ENCODE measurements at places on chromosomes 1 and 21.

- DNase-seq: no peak
These were observed 453 bp downstream of the CDKN2C start for GRCh38 chr1:50970509-50970887.

GRCh38 chr1:57678138-57678537, 254.3 kb upstream of the DAB1 start:
- DNase-seq: no peak

GRCh38 chr1:98086156-98086555, 165.3 kb upstream of the DPYD start:
- peak; percentile 70 for DNase-seq

DNA sequence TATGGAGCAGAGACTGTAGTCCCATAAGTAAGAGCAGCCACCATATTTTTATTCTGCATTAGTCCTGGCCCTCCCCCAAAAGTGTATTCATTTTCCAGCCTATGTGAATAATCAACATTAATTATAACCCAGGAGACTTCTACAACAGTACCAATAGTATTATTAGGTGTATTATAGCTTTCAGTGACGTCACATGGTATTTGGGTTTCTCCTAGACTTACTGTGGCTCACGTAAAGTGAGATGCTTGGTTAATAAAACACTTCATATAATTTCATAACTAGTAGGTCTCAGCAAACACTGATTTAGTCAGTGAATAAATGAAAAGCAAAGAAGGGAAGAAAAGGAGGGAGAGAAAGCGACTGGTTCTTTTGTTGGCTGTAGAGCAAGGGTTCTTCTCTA, 86.2 kb downstream of the ZP4 start:
- no peak for DNase-seq

GRCh38 chr1:39720094-39720999, 18.3 kb upstream of the PPIE start:
- no peak for DNase-seq

GRCh38 chr1:21894034-21894881, 42.9 kb downstream of the HSPG2 start:
- no peak for DNase-seq

- DNase-seq: no peak
These were observed 354.3 kb downstream of the TGFB2 start for GRCh38 chr1:218699421-218699820.

GRCh38 chr1:245124241-245124640, 30.5 kb upstream of the KIF26B start:
- no peak for DNase-seq

- DNase-seq: peak; percentile 27
These were observed 61.6 kb downstream of the KIF14 start for GRCh38 chr1:200558866-200559459.

GRCh38 chr1:183417772-183418491, at the start of gene NMNAT2:
TSS of gene NMNAT2 (minus strand) at chr1:183418380. CDS start at chr1:183418267, 113 bp downstream.
- DNase-seq: no peak

DNA sequence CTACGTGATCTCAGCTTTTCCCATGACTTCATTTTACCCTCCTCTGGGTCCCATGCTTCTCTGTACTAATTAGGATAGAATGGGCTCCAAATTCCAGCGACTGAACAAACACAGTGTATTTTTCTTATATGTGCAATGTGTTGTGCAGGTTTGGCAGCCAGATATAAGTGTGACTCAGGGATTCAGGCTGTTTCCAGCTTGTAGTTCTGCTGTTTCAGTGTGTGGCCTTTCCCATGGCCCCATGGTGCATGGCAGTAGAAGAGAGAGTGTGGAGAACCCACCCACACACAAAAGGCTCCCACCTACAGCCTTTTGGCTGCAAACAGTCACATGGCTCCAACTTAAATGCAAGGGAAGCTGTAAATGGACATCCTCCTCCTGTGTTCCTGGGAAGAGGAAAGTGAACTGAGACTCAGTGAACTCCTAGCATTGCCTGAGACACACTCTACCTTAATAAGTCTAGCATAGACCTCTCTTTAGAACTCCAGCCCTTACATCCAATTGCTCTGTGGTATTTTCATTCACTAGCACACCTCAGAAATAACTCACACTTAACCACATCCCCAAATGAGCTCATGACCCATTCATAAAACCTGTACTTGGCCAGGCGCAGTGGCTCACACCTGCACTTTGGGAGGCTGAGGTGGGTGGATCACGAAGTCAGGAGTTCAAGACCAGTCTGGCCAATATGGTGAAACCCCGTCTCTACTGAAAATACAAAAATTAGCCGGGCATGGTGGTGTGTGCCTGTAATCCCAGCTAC, 58.7 kb downstream of the KIAA0040 start:
- no peak for DNase-seq

- no peak for DNase-seq
These were observed 86.7 kb upstream of the LYPLAL1 start for GRCh38 chr1:219086956-219087469.

- no peak for DNase-seq
These were observed 32.0 kb upstream of the C1orf185 start for GRCh38 chr1:51070011-51070410.

DNA sequence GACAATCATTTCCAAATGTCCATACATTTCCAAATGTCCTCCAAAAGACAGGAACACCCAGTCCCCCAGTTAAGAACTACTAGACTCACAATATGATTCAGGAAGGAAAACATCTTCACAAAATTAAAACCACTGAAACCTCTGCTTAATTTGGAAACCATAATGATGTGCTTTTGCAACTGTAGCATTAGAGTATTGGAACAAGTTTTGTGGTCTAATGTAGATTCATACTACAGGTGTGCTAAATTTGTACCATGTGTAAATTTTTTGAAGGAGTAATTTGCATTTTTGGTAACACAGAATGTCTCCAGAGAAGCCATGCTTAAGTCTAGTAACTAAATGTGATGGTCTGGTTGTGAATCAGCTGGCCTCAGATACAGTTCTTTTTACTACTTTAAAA, 129.6 kb downstream of the DPYD start:
- DNase-seq: no peak

DNA sequence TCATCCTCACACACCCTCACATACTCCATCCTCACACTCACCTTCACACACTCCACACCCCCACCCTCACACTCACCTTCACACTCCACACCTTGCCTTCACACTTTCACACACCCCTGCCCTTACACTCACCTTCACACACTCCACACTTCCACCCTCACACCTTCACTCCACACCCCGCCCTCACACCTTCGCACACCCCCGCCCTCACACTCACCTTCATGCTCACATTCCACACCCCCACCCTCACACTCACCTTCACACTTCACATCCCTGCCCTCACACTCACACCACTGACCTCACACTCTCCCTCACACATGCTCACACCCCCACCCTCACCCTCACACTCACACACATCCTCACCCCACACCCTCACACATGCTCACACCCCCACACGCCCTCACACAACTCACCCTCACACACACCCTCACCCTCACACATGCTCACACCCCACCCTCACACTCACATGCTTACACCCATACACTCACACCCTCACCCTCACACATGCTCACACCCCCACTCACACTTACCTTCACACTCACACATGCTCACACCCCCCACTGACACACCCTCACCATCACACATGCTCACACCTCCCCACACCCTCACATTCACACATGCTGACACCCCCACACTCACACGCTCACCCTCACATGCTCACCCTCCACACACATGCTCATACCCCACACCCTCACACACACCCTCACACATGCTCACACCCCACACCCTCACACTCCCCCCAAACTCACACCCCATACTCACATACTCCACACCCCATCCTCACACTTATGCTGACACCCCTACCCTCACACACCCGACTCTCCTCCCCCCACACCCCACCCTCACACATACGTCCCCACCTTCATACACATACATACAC, 44.5 kb upstream of the EDN2 start:
- DNase-seq: no peak

- no peak for DNase-seq
These were observed 4.9 kb downstream of the NHLH1 start for GRCh38 chr1:160371756-160372155.

DNA sequence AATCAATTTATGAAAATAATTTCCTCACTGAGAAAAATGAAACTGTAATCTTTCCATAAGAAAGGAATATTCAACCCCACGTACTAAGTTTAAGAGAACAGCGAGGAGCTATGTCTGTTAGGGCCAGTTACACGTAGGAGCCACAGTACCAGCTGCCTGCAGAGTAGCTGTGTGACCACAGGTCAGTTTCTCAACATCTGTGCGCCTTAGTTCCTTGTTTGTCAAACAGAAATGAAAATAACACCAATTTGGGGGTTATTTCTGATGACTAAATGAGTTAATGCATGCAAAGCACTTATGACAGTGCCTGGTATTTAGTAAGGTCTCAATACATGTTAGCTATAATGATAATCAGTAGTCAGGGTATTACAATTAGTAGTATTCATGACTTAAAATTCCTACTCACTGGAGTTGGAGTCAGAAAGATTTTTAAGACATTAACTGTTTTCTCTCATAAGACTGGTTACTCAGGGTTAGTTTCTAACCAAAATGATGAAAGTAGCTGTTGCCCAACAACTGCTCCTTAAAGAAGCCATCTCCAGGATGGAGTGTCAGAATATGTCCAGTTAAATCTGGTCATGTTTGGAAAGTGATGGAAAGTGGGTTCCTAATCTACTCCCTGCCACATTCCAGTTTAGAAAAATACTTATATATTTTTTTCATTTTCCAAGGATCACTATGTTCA, 85.8 kb upstream of the ZNF648 start:
- DNase-seq: no peak

DNA sequence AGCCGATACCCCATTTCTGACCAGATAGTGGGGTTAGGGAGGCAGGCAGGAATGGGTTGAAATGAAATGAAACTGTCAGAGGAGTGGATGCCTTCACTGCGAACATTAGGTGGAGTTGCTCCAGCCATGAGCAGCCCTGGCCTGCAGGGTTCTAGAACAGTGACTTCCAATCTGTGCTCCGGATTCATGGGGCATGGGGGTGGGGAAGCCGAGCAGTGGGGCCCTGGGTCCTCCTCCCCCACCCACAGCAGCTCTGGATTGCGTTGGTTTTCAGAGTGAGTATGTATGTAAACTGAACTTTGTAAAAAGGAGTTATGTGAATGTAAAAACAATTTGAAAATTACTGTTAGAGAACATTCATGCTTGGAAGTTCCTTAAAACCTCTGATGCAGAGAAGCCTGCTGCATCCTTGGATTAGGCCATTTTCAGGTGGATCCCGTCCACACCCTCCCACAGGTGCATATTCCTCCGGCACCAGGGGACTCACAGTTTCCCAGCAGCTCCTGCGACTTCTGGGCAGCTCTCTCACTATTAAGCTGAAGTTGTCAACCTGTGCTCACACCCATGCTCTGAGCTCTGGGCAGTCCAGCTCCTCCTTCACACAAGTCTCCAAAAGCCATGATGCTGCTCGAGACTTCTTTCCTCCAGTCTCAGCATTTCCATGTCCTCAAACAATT, 54.4 kb upstream of the EDN2 start:
- DNase-seq: no peak

GRCh38 chr1:69994241-69994640, 211.1 kb downstream of the LRRC40 start:
- no peak for DNase-seq

GRCh38 chr1:114081437-114082303, 72.0 kb downstream of the SYT6 start:
- DNase-seq: no peak

GRCh38 chr1:203033917-203034316, 7.6 kb downstream of the PPFIA4 start:
- DNase-seq: no peak

GRCh38 chr1:48654606-48655210, 122.0 kb downstream of the BEND5 start:
- DNase-seq: no peak

DNA sequence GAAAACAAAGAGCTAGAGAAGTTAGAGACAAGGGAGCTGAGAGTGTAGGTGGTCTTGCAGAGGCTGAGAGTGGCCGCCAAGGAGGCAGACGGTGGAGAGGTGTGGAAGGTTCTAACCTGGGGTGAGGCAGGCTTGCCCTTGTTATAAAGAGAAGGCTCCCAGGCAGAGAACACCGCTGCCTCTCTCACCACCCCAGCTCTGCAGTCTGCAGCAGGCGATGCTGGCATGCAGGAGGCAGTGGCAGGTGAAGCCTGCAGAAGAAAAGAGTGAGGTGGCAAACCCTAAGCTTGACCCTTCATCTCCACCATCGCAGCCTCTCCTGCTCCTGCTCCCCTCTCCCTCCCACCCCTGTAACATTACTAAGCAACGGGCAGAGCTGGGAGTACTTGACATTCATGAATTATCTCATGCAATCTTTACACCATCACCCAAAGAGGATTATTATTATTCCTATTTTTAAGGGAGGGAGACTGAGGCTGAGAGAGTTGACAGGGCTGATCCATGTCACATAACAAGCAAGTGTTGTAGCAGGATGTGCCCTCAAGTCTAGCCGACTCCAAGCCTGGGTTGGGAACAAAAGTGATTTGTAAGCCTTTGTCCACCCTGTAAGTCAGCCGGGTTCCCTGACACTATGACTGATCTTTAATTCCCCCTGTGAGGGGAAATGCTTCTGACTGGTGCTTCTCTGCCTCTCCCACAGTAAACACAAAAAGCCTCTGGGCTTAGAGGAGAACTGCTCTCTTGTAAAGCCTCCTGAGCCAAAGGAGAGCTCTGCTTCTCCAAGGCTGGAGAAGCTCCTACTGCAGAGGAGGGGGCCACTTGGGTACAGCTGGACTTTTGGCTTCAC, 36.1 kb downstream of the KANK4 start:
- DNase-seq: no peak

- DNase-seq: no peak
These were observed at the start of gene IL23R for GRCh38 chr1:67166196-67166595. TSS of gene IL23R (plus strand) at chr1:67166454. CDS start at chr1:67168121, 1,667 bp downstream.

- DNase-seq: no peak
These were observed 832.6 kb upstream of the TMPRSS15 start for GRCh38 chr21:19236209-19236608.

DNA sequence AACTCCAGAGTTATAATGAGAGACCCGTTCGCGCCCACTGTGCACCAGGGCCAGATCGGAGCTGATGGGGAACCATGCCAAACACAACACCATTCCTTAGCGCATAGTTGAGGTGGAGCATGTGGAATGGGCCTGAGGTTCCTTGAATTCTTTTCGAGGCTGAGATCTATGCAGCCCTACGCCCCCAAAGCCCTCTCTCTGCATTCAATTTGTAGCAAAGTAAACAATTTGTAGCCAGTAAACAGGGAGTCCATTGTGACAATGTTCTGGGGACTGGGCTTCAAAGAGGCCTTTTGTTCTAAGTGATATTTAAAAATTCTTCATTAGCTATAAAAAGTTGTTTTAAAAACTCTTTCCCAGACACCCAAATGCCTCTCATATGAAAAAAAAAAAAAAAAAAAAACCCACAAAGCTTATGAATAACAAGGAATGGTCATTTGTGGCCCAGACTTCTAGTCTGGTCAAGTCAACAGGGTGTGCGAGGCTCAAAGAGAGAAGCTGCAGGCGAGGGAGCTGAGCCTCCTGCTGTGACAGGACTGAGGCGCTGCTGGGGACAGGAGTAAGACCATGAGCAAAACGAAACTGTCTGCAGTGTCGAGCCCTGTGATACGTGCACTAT, 30.6 kb upstream of the KCNE2 start:
- DNase-seq: peak; percentile 63

DNA sequence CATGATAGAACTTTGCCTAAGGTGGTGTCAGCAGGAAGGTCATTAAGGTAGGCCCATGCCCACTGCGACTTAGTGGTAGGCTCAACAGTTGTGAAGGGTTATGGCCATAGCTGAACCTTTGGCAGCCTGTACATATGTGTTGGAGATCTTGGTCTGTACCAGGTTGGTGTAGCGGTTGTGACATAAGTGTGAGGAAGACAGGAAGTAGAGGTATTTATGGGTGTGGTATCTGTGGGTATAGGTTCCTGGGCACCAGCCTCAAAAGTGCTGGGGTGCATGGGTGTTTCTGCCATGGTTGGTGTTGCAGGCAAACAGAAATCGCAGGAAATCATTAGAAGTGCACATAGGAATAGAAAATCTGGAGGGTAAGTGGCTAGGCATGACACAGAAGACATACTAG, 18.6 kb upstream of the LRIF1 start:
- no peak for DNase-seq
